Ascending aorta (tissue), 2 donors: ENCODE measurements at places on chromosomes 2 and 18.
A peak's percentile ranks its signal among the peaks of the same experiment; 100 is the strongest.

GRCh38 chr2:140136366-140136765 is 1356.2 kb upstream of the NXPH2 start:
- no peaks in the 10 kb centered on the region for H3K36me3 ChIP-seq
- no peak overlapping the region for H3K27ac ChIP-seq
- no peaks in the 10 kb centered on the region for H3K27me3 ChIP-seq
- H3K4me1 ChIP-seq: no peaks in the 10 kb centered on the region
- H3K4me3 ChIP-seq: no peak overlapping the region

DNA sequence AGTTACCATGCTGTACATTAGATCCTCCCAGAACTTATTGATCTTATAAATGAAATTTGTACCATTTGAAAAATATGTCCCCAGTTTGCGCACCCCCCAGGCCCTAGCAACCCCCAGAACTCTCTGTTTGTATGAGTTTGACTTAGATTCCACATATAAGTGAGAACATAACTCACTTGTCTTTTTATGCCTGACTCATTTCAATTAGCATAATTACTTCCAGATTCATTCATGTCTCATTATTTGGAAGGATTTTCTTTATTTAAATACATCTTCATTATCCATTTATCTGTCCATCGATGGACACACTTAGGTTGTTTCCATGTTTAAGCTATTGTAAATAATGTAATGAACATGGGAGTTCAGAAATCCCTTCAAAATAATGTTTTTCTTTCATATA is 705.9 kb downstream of the CCDC85A start:
- DNase-seq: no peak
- no peaks in the 10 kb centered on the region for H3K27me3 ChIP-seq
- no peaks in the 10 kb centered on the region for H3K4me1 ChIP-seq
- H3K27ac ChIP-seq: no peak overlapping the region
- H3K4me3 ChIP-seq: no peak overlapping the region

DNA sequence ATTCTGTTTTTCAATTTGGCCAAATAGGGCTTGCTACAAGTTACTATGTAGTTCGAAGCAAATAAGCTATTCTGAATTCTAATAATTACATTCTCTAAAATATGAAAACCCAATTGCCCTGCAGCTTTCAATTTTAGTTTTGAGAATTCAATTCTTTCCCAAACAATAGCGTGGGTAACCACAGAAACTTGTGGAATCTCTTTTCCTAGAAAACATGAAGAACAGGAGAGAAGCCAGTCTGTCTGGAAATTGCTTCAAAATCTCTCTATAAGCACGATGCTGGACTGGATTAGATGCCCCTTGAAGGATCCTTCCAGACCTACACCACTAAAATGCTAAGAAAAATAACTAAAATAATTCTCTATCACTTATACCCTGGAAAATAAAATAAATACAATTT is 115.0 kb downstream of the THADA start:
- peak overlapping the region; percentile 78 for H3K27ac ChIP-seq
- no peak for DNase-seq
- no peaks in the 10 kb centered on the region for H3K27me3 ChIP-seq
- H3K4me3 ChIP-seq: no peak overlapping the region
- peaks cover 39% of the 10 kb centered on the region for H3K4me1 ChIP-seq

DNA sequence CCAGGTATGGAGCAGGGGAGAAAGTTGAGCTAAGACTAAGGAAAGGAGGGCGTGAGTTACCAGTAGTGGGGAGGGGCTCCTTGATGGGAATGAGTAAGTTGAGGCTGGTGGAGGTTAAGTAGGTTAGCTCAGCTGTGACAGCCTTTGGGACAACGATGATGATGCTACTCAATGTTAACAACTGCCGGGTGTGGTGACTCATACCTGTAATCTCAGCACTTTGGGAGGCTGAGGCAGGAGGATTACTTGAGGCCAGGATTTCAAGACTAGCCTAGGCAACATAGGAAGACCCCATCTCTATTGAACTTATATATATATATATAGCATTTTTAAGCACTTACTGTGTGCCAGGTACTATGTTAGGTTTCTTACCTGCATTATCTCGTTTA is 48.4 kb downstream of the HK2 start:
- DNase-seq: no peak
- no peaks in the 10 kb centered on the region for H3K4me1 ChIP-seq
- H3K36me3 ChIP-seq: peaks cover 55% of the 10 kb centered on the region

- H3K4me3 ChIP-seq: no peak overlapping the region
- H3K27me3 ChIP-seq: no peaks in the 10 kb centered on the region
- no peak overlapping the region for H3K27ac ChIP-seq
- no peaks in the 10 kb centered on the region for H3K4me1 ChIP-seq
These were observed 39.5 kb downstream of the PTGR3 start for GRCh38 chr18:75169411-75169810.

- H3K27ac ChIP-seq: peak overlapping the region; percentile 69
- DNase-seq: peak; percentile 11
These were observed 203.9 kb upstream of the TANK start for GRCh38 chr2:160956243-160956802.

GRCh38 chr2:177873915-177874314 is 198.7 kb downstream of the PDE11A start:
- H3K4me1 ChIP-seq: no peaks in the 10 kb centered on the region
- H3K27ac ChIP-seq: no peak overlapping the region
- H3K36me3 ChIP-seq: no peaks in the 10 kb centered on the region
- no peaks in the 10 kb centered on the region for H3K27me3 ChIP-seq
- no peak for DNase-seq
- H3K4me3 ChIP-seq: no peak overlapping the region

GRCh38 chr2:1692342-1692741 is 52.0 kb downstream of the PXDN start:
- no peak overlapping the region for H3K27ac ChIP-seq
- no peak for DNase-seq
- H3K27me3 ChIP-seq: no peaks in the 10 kb centered on the region
- no peak overlapping the region for H3K4me3 ChIP-seq
- H3K36me3 ChIP-seq: peaks cover 42% of the 10 kb centered on the region
- no peaks in the 10 kb centered on the region for H3K4me1 ChIP-seq

DNA sequence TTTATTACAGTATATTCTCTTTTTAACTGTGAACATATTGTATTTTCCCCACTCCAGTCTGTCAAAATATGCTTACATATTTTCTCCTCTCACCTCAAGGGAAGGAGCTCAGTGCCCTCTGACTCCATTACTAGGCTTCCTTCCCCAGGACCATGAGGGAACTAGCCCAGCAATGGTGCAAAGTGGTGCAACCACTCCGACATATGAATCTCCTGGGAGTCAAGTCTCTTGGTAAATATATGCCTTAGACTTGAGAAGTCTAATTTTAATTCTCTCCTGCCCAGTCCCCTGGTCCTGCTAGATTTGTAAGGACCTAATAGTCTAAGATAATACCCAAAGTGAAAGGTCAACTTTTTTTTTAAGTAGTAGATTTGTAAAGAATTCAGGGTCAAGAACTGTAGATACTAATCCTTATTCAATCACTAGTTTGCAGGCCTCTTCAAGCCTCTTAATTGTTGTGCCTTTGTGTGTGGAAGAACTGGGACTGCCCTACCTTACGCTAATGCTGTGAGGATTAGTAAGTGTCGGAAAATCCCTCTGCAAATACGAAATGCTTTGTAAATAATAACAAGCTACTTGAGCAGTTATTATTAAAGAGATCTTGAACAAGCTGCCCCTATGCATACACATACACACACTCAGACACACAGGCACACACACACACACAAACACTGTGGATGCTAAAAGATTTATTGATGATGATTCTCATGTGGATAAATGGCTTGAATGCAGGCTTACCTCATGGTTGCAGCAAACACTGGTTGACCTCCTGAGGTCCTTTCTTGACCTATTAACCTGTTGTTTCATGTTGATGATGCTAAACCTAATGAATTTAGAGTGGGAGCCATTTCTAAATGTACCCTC is 251.2 kb upstream of the PARD3B start:
- no peaks in the 10 kb centered on the region for H3K27me3 ChIP-seq
- no peaks in the 10 kb centered on the region for H3K36me3 ChIP-seq
- DNase-seq: no peak

GRCh38 chr18:34493566-34494358 is 216.3 kb upstream of the DTNA start:
- no peaks in the 10 kb centered on the region for H3K4me1 ChIP-seq
- H3K27me3 ChIP-seq: no peaks in the 10 kb centered on the region
- H3K36me3 ChIP-seq: no peaks in the 10 kb centered on the region
- no peak for DNase-seq
- peak overlapping the region; percentile 83 for H3K4me3 ChIP-seq
- peak overlapping the region; percentile 70 for H3K27ac ChIP-seq

- no peaks in the 10 kb centered on the region for H3K27me3 ChIP-seq
- no peak overlapping the region for H3K4me3 ChIP-seq
- no peaks in the 10 kb centered on the region for H3K36me3 ChIP-seq
These were observed 50.5 kb downstream of the ADD2 start for GRCh38 chr2:70717431-70718038.

DNA sequence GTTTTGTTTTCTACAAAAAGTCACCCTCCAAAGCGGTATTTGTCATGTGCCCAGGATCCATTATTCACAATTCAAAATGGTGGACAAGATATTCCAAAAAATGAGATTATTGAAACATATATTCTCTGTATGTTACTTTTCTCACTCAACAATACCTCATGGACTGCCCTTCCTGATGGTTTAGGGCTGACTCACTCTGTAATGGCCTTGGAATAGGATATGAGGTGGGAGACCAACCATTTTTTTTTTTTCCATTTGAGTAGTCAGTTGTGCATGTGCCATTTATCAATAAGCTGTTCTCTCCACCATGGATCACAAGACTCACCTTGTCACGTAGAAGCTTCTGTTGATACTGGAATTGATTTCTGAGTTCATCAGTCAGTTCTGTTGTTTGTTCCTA is 64.5 kb downstream of the LYPD6 start:
- no peaks in the 10 kb centered on the region for H3K4me1 ChIP-seq
- no peak for DNase-seq
- no peak overlapping the region for H3K27ac ChIP-seq

DNA sequence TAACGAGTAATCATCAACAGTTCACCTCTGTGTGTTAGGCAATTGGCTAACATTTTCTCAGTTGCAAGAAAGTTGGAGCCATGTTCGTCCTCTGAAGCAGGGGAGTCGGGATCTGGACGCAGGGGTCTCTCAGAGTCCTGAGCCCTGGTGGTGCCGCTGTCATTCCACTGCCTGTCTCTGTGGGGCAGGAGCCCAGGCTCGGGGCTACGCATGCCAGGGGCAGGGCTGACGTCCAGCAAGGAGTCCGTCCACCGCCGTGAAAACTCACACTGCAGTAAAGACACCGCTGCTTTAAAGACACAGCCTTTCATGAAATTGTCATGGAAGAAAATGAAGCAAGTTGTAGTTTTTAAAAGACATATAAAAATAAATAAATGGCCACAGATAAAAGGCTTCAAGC is 571.1 kb upstream of the SOX11 start:
- H3K4me3 ChIP-seq: no peak overlapping the region
- no peaks in the 10 kb centered on the region for H3K4me1 ChIP-seq
- DNase-seq: no peak
